Calu3 (cell line): ENCODE measurements at places on chromosomes 5 and 9. TPM values are rescaled to one million over a fixed set of nuclear protein-coding genes. Genes with fewer than 3 reads are reported as not detected.
A peak's percentile ranks its signal among the peaks of the same experiment; 100 is the strongest.

IRX2 gene
- total RNA-seq = not detected in 2 replicates

SLC6A18 gene
- total RNA-seq = not detected in 2 replicates

NOXA1 gene
- 12.0 and 12.3 TPM in 2 replicates for total RNA-seq

REEP2 gene
- total RNA-seq = 2.5 and 2.7 TPM in 2 replicates

SNX30 gene
- 7.9 and 8.7 TPM in 2 replicates for total RNA-seq

PCSK1 gene
- total RNA-seq = not detected in 2 replicates

SLCO4C1 gene
- 3.4 and 4.4 TPM in 2 replicates for total RNA-seq

DNA sequence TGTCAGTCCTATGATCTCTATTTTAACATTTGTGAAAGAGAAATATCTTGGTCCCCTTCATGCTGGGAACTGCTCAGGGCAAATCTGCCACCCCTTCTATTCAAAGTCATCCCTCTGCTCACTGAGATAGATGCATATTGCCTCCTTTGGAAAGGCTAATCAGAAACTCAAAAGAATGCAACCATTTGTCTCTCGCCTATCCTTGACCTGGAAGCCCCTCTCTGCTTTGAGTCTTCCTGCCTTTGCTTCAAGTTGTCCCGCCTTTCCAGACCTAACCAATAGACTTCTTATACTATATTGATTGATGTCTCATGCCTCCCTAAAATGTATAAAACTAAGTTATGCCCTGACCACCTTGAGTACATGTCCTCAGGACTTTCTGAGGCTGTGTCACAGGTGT lies 97.0 kb downstream of the PSAT1 start:
- no peak for DNase-seq

DNA sequence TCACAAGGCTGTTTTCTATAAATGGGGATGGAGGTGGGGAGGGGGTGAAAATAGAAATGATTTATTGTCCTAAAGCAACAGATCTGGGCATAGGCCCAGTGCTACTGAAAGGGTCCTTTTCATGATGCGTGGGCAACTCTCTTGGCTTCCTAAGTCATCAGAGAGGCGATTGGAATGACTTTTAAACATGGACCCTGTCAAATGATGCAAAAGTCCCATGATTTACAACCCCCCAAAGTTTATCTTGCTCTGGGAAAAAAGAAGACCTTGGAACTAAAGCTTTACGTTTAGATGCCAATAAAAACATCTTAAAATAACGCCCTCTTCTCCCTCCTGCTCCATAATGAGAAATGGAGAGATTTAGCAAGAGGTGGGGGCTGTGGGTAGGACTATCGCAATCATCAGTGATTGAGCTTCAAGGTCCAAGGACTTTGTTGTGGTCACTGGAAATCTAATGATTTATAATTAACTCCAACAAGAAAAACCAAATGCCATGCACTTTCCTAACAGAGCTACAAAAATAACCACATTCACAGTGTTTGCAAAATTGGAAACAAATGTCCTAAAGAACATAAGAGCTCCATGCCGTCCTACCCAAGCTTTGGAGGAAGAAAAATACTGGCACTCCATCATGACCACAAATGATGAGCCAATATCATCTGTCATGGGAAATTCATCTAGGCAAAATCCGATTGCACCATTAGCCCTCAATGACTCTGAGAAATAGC lies 167.5 kb upstream of the CLINT1 start:
- DNase-seq = no peak

DNA sequence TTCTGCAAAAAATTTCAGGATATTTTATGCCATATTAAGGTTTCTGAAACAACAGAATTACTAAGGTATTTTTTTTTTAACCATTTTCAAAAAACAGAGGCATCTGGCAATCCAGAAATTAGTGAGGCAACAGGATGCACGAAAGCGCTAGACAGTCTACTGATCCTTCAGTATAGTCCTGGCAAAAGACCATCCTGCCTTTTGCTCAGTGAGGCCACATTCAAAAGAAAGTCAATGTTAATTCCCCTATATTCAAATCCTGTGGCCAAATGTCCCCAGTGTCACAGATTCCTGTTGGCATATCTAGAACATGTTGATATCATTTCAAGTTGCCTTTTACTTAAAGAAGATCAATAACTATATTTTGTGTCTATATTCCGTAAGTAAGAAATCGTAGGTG lies 13.1 kb upstream of the NFIB start:
- no peak for DNase-seq

DNA sequence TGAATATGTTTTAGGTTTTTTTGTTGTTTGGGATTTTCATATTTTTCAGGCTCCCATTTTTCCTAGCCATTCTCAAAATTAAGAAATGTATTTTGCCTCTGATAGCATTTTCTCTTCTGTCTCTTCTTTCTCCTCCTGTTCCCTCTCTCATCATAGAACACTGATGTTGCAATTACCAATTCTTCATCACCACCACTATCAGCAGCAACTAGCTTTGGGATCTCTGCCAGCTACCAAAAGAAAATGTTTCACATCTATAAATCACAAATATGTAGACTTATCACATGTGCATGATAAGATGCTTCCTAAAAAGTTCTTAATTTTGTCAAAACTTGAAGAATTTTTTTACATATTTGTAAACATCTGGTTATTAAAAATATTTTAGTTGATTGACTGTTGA lies 887.1 kb downstream of the MAT2B start:
- no peak for DNase-seq

GRCh38 chr9:35729700-35730485 lies 2.1 kb downstream of the TLN1 start:
- DNase-seq = peak; percentile 19

GRCh38 chr5:55066277-55066676 lies 36.2 kb upstream of the GZMA start:
- DNase-seq = no peak

- DNase-seq = no peak
Observed at GRCh38 chr5:20683241-20683940, 695.4 kb upstream of the CDH18 start.

DNA sequence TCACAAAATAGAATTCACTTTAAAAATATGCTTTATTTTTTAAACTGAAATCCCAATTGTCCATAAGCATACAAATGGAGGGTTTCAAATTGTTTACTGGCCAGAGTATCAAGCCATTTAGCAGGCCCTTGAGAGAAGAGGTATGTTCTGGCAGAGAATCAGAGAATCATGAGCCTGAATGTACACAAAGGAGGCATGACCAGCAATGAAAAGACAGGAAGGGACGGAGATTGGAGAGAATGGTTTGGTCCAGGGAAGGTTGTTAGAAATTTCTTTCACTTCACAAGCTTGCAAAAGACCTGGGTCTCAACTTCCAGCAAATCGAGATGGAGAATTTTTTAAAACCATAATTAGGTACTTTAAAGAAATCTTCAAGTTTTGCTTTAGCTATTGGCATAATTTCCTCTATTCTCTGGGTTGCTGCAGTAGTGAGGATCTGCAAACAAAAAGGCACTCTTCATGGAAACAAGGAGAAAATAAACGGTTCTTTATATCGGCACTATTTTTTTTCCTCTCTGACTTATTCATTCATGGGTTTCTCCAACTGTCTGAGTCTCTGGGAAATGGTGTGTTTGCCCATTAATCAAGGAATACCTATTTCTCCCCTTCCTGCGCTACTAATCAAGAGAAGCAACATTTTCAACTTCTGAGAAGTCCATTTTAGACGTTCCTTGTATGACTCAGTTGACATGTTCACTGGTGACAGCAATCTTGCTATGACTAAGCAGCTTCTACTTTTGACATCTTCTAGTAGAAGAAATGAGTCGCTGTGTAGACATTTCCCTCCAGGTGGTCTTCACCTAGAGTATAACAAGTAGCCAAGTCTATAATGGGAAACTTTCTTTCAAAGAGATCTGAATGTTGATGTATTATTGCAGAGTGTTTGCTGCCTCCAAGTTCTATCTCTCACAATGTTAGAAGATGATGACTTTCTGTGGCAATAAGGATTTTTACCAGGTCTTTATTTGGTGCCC lies 23.1 kb upstream of the ERCC6L2 start:
- no peak for DNase-seq

GRCh38 chr5:104347119-104347708 lies 784.6 kb upstream of the NUDT12 start:
- DNase-seq = no peak

- DNase-seq = no peak
Observed at GRCh38 chr9:84061613-84062193, 81.1 kb downstream of the RMI1 start.

- DNase-seq = no peak
Observed at GRCh38 chr5:56498759-56499395, 265.7 kb upstream of the ANKRD55 start.

- DNase-seq = no peak
Observed at GRCh38 chr9:77961541-77961940, 70.1 kb downstream of the GNAQ start.

- DNase-seq = peak; percentile 88
Observed at GRCh38 chr5:56270568-56271392, 37.6 kb upstream of the ANKRD55 start.

DNA sequence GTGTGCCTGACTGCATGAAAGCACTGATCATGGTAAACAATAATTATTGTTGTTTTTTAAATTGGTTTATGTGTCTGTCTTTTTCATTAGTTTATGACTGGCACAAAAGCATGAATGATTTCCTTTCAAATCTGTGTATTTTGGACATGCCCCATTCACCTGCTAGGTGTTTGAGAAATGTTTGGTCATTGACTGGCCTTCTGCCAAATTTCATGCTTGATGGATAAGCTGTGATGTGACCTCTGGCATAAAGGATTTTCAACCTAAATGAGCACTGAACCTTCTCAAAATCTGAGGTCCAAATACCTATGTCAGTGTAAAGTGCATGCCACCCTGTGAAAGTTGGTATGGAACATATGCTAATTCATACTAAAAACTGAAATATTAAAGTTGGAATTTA lies 204.5 kb downstream of the BRINP1 start:
- no peak for DNase-seq
